ENCODE measurements at places on chromosomes 7 and 10. TPM values are rescaled to one million over a fixed set of nuclear protein-coding genes. Genes with fewer than 3 reads are reported as not detected.

DNA sequence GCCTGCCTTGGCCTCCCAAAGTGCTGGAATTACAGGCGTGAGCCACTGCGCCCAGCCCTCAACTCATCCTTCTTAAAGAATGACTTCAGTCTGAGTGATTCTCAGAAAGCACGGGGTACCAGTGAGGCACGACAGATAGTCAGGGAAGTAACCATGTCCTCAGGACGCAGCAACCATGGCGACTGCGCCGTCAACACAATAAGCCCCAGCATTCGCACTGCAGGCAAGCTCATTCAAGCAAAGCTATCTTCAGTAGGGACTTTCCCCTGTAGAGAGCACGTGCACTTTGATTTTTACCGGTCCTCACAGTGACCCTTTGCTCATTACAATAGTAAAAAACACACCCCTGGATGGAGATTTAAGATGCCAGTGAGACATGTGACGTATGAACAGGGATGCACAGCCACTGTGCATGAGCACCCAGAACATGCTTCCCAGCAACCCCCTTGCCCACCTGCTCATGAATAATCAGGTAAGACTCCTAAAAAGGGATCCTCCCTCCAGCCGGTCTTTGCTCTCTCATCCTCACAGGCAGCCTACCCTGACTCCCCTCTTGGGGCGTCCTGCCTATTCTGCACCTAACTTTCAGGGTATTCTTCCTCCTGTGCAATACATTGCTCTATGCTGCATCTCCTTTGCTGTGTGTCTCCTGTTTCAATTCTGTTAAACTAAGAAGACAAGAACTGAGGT lies 9.1 kb downstream of the WDR86 start:
- DNase-seq: no peak

The SPAM1 gene
- not detected for polyA plus RNA-seq

GRCh38 chr7:46169384-46169755 lies 248.3 kb upstream of the IGFBP3 start:
- DNase-seq: no peak

DNA sequence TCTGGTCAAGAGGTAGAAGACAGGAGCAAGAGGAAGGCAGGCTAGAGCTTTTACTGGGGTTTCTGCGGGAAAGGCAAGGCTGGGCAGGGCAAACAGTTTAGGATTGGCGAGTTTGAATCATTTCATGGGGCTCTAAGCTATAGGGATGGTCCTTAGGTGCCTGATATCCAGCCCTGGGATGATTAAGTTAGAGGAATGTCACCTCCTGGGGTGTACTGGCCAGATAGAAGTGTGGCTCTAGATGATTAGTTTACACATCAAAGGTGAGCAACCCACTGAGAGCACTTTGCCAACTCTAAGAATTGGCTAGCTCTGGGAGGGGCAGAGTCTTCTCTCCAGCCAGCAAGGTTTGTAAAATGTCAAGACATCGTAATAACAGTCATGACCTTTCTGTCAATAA lies 52.4 kb downstream of the ZNF365 start:
- no peak for DNase-seq

The AKR1C2 gene
- polyA plus RNA-seq: 6.8 TPM

The BICC1 gene
- polyA plus RNA-seq: 27.2 TPM

- DNase-seq: no peak
Measured at GRCh38 chr7:133709036-133709880, 417.9 kb upstream of the LRGUK start.

The ACTL6B gene
- polyA plus RNA-seq: 0.28 TPM

GRCh38 chr10:13564576-13564975 lies 22.2 kb upstream of the PRPF18 start:
- DNase-seq: no peak

DNA sequence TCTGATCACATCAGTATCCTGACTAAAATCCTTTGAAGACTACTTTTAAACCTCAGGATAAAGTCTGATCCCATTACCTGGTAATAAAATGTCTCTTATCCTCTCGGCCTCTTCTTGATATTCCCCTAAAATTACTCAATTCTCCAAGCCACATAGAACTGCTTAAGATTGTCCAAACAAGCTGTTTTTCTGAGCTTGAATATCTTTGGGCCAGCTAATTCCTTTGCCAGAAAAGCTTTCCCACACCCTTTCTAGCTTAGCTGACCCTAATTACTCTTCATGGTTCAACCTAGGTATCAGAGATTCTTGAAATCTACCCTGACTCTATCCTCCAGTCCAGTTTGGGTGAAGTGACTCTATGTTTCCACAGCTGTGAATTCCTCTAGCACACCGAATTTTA lies 328.6 kb downstream of the CRPPA start:
- DNase-seq: no peak

The TMEM120A gene
- 44.3 TPM for polyA plus RNA-seq

GRCh38 chr10:132580143-132580542 lies 42.6 kb downstream of the INPP5A start:
- no peak for DNase-seq

DNA sequence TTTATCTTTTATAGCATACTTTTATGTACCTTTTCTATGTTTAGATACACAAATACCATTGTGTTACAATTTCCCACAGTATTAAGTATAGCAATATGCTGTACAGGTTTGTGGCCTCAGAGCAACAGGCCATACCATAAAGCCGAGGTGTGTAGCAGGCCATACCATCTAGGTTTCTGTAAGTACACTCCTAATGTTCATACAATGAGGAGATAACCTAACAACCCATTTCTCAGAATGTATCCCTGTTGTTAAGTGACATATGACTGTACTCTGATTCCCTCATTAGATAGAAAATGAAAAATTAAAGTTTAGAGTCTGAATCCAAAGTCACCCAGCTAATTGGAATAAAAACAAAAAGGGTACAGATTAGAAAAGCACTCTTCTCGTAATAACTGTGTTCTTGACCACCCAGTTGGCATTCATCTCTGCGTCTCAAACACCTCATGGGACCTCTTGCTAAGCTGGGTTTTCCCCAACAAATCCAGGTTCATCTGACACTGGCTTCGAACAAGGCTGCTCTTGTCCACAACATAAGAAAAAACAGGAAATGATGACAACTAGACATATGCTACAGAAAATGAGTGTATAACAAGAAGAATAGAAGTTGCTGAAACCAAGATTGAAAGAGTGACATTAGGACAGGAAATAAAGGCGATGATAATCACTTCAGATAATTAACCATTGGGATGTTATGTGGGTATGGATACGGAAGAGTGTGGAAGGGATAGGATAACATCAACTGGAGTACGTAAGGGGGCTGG lies 1.4 kb downstream of the NDUFB8 start:
- DNase-seq: no peak

The ZNF680 gene
- polyA plus RNA-seq: 15.4 TPM

The LZTS2 gene
- polyA plus RNA-seq: 57.6 TPM

DNA sequence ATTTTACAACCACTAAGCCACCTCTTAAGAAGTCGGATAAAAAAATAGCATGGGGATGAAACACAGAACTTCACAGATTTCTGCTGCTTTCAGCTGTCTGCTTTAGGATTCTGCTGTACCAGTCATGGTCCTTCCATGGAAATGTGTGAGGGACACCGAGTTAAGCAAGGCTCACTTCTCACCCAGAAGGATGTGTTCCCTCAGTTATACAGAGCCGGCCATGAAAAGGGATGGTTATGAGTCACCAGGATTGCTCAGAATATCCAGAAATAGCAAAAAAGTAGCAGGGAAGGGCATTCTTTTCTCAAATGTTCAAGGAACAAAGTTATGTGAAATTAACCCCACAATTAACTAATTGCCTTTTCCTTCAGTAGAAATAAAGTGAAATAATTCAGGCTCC lies 124.4 kb downstream of the AMPH start:
- no peak for DNase-seq

DNA sequence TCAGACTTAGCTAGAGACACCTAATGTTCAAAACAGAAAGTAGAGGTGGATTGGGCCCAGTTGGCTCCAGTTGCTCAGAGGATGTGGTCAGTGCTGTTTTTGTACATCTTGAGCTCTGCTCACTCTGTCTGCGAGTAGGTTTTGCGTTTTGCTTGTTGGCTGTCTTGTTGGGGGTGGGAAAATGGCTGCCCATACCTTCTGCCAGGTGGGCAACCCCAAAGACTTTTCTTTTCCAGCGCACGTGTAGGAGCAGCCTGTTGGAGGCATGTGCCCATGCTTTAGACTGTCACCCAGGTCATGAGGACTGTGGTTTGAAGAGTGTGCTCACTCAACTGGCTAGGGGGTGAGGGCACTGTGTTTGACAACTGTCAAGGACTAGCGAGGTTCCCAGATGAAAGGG lies 73.9 kb downstream of the KAT6B start:
- DNase-seq: no peak

DNA sequence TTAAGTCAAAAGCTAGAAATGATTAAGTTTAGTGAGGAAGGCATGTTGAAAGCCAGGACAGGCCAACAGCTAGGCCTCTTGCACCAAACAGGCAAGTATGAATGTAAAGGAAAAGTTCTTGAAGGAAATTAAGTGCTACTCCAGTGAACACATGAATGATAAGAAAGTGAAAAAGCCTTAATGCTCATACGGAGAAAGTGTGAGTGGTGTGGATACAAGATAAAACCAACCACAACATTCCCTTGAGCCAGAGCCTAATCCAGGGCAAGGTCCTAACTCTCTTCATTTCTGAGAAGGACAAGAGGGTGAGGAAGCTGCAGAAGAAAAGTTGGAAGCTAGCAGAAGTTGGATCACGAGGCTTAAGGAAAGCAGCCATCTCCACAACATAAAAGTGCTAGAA lies 53.0 kb downstream of the DNAJC1 start:
- DNase-seq: no peak

GRCh38 chr10:111077785-111078504 lies 1.1 kb downstream of the ADRA2A start:
- no peak for DNase-seq

DNA sequence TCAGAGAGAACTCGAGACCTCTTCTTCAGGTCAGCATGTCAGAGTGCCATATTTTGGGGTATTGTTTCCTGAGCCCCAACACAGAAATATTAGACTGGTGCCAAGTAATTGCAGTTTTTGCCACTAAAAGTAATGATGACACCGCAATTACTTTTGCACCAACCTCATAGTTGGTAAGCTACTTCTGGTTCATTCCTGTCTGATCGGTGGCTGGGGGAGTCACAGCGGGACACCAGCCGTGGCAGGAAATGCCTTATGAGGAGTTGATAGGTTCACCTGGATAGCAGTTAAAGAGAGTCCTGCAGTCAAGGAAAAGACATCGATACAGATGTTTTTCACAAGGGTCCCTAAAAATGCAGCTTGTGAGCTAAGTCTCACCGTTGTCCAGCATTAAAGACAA lies 23.9 kb upstream of the ATP6V0A4 start:
- no peak for DNase-seq

DNA sequence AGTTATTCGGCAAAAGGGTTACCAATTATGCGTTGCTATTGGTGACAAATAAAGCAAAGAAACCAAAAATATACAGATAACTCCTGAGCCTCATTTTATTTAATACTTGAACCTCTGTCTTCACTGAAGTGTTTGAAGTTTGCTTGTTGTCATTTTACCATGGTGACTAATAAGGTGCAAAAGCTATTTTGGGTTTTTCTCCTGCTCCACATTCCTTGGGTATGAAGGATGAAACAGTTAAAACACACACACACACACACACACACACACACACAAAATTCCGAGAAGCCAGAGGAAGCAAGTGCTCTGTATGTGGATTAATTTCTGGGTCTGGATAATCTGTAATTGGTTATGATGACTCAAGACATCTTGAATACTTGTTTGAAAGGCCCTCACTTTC lies 246.5 kb downstream of the COBL start:
- no peak for DNase-seq

The TUBAL3 gene
- polyA plus RNA-seq: 0.09 TPM

- no peak for DNase-seq
Measured at GRCh38 chr7:106423111-106423510, 138.3 kb upstream of the NAMPT start.

- DNase-seq: no peak
Measured at GRCh38 chr7:150945853-150946420, 32.2 kb downstream of the KCNH2 start.

The PNLIPRP3 gene
- polyA plus RNA-seq: not detected

The NUPR2 gene
- polyA plus RNA-seq: 4.4 TPM

DNA sequence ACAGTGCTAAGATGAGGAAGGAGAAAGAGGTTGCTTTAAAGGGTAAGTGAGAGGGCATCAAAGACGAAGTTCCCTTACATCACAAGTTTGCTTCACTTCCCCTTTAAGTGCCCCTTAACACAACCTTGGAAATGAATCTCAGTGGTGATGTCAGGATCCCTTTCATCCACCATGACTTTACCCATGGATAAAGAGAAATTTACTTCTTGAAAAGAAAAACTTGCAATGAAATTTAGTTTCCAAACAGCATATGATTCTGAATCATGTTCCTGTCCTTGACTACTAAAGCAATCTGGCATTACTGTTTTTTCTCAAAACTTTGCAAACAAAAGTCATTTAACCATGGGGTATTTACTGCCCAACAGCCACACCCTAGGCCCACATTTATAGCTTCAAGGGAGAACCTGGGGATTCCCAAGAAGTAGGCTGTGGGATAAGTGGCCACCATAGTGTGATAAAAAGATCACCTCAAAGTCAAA lies 135.9 kb downstream of the ITGB8 start:
- DNase-seq: no peak

DNA sequence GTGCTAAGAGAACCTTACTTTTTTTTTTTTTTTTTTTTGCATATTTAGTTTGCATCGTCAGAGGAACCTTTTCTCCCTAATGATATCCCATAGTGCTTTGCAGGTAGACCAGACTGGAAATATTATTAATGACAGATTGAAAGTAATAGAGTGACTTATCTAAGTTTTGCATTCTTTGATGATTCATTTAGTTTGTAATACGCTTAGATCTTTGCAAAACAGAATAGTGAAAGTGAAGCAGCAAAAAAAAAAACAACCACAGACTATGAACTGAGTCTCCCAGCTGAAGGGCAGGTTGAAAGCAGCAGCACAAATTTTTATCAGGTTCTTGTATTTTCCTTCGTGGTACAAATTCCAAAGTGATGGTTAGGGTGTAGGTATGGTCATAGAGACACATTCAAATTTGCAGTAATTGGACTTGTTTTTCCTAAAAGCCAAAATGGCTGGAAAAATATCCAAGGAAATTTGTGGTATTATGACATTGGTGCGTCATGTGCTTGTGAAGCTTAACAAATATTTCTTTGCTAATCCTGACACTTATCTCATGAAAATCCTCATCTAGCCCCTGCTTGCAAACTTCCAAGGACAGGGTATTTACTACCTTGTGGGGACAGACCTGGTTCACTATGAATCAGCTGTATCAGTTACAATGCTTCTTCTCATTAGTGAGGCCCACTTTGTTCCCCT lies 81.8 kb upstream of the CREB5 start:
- no peak for DNase-seq

The GFRA1 gene
- polyA plus RNA-seq: 3.4 TPM

The MYH16 gene
- 0.07 TPM for polyA plus RNA-seq

The LSM5 gene
- 66.2 TPM for polyA plus RNA-seq

DNA sequence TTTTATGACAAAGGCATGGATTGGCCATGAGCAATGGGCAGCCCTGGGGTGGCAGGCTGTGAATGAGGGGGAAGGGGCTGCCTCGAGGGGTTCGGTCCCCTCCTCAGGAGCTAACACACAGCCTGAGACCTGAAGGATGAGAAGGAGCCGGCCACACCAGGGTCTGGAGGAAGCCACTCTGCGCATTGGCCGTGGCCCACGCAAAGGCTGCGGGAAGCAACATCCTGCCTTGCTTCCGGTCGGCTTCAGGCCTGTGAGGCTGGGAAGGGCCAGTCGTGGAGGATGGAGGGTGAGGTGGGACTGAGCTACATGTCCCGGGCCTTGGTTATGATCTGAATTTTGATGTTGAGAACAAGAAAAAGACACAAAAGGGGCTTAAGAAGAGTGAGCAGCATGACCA lies 49.4 kb downstream of the RGS10 start:
- no peak for DNase-seq

The PON1 gene
- polyA plus RNA-seq: 0.62 TPM
